Stimulated activated CD4-positive, alpha-beta T cell treated with anti-CD3 and anti-CD28 coated beads, Interleukin-1b, Interleukin-23, amount 100 ng/mL, for 24 hours (primary cell): ENCODE measurements at places on chromosomes 2 and 18.

- DNase-seq: no peak
Measured at GRCh38 chr18:59639136-59639535, 58.1 kb downstream of the CCBE1 start.

DNA sequence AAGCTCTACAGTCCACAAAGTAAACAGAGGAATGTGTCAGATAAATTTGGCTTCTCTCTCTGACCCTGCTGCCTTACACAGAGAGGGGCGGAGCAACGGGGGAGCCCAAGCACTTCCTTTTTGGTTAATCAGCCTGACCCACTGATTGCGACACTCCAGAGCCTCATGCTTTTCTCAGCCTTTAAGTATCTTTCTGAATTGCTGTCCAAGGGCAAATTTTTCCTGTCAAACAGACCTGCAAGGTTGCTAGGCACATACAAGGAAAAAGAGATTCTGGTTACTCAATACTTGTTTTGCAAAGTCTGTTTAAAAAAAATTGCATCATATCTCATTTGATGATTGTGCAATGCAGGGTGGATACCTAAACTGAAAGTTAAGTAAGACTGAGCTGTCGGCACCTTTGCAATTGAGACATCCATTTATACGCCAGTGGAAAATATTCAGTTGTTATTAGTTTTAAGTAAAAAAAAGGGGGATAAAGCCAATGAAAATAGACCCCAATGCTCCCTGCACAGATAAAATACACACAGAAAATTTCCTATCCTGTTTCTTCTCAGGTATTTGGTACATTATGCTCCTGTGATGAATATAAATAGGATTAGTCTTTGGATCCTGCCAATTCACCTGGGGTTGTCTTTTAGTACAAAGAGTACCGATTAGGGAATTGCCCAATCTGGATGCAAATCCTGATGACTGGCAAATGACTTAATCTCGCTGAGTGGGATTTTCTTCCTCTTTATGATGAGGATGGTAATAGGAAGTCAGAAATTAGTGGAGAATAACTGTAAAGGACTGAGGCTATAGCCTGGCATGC is 260.2 kb upstream of the TRIB2 start:
- DNase-seq: peak; percentile 33

- DNase-seq: no peak
Measured at GRCh38 chr2:102604769-102605168, 14.6 kb upstream of the SLC9A2 start.

DNA sequence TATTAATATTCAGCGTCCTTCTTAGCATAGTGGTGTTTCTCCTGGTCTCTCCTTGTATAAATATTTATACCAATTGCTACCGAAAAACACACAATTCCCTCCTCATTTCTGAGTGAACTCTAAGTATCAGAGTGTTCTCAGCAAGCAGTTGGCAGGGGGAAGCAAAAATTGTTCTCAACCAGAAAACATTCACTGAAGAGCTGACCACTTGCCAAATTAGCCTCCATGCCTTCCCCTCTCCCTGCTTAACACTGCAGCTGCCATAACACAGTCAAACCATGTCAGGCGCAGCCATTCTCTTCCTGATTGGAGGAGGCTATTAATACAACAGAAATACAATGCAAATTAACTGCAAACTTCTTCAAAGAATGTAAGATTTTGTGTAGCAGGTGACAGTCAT is 105.0 kb downstream of the COL6A3 start:
- no peak for DNase-seq

GRCh38 chr2:113117541-113118262 is 9.7 kb upstream of the IL1RN start:
- no peak for DNase-seq

GRCh38 chr2:230343747-230344146 is 16.8 kb downstream of the SP140L start:
- DNase-seq: no peak

DNA sequence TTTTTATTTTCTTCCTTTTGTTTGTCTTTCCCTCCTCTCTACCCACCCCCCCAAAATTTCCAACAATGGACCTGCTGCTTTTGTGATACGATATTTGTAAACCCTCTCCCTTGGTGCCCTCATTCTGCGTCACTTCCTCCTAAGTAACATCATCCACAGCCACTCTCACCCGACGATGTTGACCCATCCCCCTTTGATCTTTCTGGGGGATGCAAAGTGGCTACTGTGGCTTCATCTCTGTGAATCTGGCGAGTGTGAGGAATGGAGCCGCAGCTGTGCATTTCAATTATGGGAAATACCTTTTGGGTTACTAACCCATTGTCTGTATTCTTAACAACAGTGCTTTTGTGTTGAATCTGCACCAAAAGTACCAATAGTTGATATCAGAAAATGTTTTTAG is 19.4 kb downstream of the ANTXR1 start:
- no peak for DNase-seq

GRCh38 chr2:170488807-170489206 is 226.3 kb upstream of the SP5 start:
- DNase-seq: no peak

DNA sequence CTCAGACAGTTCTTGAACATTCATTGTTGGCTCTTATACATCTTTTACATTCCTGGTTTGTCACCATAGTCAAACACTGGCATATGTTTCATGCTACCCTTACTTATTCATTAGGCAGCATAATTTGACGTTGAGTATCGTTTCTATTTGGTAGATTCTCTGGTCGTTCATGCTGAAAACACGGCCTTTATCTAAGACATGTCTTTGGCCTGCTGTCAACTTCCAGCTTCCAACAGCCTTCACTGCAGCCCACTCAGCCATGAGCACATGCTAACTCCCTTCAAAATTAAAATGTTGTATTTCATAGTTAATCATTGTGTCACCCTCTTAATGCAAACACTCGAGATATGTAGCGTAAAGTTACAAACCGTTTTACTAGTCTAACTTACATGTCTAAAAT is 493.0 kb upstream of the NRP2 start:
- DNase-seq: no peak
